RCC 7860 (cell line): ENCODE measurements at places on chromosomes 1 and 21.

GRCh38 chr1:70034403-70034802, 171.0 kb downstream of the LRRC40 start:
- DNase-seq: peak; percentile 34

GRCh38 chr1:82090104-82090503, 289.4 kb downstream of the ADGRL2 start:
- no peak for DNase-seq

DNA sequence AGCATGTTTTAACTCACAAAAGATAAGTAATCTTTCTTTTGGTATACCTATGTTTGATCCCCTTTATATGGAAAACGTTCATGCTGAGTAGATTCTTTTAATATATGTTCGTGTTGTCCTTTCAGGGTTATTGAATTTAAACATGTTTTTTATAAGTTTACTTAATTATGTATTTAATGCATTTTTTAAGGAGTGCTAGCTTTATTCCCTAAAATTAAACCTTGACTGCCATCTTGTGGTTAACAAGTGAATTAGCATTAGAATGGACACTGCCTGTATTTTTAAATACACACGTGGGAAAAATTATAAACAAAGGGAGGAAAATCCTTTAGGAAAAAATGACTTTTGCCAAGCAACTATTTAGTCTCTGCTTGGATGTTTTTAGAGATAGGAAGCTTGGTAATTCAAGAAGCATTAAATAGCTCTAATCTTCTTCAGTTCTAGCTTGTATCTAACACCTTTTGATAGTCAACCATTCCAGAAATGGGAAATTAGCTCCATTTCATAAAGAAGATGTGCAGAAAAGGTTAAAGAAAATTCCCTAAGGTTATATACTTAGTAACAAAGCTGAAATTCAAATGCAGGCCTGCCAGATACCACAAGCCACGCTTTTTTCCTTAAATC, 43.0 kb downstream of the UBE2U start:
- peak; percentile 71 for DNase-seq

DNA sequence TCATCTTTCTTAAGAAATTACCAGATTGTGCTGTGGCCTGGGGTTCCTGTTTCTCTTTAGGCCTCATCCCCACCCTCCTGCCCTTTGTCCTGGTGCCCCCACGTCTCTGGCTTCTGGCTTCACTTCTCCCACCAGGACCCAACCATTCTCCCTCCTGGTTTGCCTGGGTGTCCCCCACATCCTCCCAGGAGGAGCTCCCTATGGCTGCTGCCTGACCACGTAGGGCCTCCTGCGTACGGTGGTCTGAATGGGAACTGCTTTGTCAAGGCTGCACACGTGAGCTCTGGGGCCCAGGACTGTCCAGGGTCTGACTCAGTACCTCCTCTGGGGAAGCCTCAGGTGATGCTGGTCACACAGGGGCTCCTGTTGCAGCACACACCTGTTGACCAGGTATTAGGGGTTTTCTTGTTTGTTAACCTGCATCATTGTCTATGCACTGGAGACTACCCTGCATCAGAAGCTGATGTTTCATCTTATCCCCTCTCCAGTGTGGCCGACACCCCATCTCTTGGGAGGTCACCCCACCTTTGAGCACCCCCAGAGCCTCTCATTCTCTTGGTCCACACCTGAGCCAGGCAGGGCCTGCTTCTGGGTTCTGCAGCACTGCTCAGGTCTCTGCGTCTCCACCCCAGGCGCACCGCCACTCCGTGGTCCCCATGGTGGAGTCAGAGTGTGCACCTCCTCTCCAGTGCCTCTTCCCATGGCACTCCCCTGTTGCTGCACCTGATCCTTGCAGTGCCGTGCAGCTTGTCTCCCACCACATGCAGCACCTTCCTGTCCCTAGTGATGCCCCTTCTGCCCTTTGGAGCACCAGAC, 65.8 kb downstream of the S100B start:
- no peak for DNase-seq

DNA sequence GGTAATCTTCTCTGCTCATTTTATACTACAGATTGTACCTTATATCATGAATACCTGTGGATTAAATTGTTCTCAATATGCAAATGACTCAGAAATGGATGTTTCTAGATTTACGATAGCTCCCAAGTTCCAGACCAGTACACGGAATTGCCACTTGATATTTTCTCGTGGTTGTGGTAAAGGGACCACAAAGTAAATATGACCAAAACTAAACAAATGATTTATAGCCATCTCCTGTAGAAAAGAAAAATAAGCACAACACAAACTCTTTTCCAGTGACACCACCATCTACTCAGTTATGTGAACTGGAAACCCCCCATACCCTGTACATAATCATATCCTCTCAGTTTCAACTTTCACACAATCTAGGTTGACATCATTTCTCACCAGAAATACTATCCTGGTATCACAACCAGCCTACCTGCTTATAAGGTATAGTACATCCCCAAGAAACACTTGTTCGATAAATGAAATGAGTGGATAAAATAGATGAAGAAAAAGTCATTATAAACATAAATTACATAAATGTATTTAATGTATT, 172.3 kb downstream of the ADGRL4 start:
- DNase-seq: peak; percentile 51

DNA sequence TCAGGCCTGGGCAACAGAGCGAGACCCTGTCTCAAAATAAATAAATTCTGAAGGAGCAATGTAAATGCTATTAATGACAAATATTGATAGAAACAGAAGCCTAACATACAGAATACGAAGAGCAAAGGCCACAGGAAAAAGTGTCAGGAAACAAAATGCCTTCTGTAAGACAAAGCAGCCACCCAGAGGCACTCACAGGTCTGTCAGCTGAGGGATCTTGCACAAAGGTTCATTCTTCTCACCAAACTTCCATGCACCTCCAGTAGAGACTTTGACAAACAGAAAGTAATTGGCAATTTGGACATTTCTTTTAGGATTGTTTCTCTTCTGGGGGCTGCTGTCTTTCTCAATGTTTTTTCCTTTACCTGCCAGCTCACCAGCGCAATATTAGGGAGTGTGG, 1.2 kb upstream of the ALDH9A1 start:
- no peak for DNase-seq

- no peak for DNase-seq
Observed at GRCh38 chr1:176466514-176466913, 3.5 kb downstream of the PAPPA2 start.

GRCh38 chr21:33684068-33684467, 41.8 kb downstream of the ITSN1 start:
- DNase-seq: no peak

- no peak for DNase-seq
Observed at GRCh38 chr1:66312271-66312990, 221.5 kb upstream of the SGIP1 start.

DNA sequence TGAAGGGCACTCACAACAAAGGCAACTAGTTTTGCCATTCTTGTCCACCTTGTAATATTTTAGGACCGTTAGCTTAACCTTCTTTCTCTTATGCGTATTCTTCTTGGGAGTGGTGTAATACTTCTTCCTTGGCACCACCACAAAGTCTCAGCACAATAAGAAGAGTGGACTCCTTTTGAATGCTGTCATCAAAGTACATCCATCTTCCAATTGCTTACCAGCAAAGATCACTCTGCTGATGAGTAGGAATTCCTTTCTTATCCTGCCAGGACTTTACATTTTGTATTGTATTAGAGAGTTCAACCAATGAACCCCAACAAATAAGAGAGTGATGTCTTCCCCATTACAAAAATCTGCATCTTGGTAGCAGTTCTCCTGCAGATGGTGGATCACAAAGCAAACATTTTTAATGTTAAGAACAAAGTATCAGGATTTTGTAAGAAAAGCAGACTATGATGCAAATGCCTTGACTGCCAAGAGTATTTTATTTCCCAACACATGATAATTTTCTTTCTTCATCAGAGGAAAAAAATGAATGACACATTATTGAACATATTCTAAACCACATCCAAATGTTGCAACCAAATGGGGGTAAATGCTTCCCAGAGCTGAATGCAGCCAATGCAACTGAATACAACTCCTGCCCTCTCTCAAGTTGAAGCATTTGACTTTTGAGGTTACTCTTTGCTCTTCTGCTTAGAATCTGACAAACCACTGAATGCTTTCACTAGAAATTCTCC, 5.1 kb upstream of the ARNT start:
- no peak for DNase-seq

GRCh38 chr1:203153051-203153988, 22.3 kb downstream of the MYBPH start:
- peak; percentile 75 for DNase-seq

DNA sequence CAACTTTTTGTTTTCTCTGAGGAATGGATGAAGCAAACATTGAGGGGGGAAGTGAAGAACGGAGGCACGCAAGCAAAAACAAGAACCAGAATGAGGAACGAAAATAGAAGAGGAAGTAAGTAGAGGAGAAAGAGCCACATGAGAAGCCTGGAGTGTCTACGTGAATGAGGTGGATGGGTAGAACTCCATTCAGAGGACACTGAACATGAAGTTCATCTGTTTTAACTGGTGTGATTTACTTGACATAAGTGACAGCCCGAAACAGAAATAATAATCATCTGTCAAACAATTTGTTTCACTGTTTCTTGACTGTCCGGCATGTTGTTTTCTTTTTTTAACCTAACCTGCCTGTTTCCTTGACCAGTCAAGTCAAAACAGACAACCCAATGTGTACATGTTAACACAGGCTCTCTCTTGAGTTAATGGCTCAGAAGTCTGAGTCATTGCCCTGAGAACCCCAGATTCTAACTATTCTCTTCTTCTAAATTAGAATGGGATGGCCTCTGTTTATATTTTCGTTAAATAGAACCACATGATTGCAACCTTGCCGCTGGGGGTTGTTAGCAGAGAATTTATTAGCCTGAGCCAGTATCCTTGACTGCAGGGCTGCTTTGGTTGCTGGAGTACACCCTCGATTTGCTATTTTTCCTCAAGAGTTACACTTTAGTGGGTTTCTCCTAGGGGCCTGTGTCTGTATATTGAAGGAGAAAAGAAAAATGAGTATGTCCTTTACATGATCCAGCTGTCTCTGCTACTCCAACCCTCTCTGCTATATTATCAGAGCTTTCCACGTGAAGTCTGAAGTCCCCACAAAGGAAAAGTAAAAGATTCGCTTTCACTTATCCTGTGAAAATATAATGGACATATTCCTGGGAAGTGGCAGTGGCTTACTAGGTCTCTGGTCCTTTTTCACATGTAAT, 151.7 kb downstream of the ZC3H11B start:
- DNase-seq: no peak

DNA sequence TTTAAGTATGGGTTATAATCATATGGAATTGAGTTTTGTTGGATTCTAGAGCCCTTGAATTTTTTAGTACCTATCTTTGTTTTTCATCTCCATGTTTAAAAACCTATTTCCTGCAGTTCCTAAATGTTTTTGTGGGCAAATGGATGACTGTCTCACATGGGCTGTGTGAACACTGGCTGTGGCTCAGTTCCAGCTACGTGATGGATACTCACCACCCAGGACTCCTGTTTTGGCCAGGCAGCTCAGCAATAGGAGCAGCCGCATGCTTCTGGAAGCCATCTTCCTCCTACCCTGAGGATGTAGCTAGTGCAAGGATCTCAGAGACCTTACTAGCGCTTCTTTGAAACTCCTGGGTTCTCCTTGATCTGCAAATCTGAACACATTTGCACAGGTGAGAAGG, 2.8 kb downstream of the REG4 start:
- no peak for DNase-seq

DNA sequence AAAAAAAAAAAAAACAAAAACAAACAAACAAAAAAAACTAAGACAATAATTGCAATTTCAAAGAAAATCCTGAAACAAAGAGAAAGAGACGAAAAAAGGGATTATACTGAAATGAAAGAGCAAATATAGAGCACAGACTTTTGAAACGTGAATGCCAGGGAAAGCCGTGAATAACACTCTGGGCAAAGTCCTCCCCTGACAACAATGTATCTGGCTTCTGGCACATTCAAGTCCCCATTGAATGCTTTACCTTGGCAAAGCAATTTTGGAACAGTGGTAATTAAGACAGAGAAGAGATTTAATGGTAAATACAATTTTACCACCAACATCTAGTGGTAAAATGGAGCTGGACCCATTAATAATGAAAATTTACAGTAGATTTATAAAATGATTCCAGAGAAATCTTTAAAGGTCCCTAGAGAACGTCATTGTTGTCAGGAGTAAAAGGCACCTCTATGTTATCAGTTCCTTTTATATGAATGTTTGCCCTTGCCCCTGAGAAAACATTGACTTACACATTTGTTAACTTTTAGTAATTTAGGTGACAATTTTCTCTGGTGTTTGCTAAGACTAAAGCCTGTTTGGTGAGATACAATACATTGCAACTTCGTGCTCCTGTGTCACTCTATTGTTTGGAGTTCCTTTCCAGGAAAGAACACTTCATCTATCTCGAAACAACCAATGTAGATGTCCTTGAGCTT, 89.7 kb downstream of the GREM2 start:
- DNase-seq: no peak

DNA sequence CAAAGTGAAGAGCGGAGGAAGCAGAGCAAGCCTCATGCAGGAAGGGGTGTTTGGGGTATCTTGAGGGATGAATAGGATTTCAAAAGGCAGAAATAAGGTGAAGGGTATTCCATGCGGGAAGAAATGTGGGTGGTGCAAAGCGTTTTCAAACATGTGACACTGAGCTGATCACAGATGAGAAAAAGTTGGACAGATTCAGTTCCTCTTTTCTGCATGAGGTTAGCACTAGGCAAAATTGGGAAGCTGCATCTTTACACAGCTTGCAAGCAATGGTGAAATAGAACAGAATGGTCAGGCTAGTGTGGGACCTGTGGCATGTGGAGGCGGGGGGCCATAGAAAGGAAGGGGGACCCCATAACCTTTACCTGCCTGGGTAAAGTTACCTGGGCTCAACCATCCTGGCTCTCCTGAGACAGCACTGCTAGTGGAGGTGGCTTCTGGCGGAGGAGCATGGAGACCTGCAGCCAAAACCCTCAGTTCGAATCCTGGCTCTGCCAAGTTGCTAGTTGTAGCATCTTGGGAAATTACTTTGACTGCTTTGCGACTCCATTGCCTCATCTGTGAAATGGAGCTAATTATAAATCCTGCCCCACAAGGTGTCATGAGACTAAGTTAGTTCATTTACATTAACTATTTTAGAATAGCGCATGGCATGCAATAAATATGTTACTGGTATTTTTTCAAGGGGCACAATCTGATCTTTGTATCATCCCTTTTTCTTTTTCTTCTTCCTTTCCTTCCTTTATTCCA, 16.4 kb downstream of the KCNA10 start:
- no peak for DNase-seq

GRCh38 chr1:44312399-44313196, 42.5 kb downstream of the ERI3 start:
- DNase-seq: no peak

DNA sequence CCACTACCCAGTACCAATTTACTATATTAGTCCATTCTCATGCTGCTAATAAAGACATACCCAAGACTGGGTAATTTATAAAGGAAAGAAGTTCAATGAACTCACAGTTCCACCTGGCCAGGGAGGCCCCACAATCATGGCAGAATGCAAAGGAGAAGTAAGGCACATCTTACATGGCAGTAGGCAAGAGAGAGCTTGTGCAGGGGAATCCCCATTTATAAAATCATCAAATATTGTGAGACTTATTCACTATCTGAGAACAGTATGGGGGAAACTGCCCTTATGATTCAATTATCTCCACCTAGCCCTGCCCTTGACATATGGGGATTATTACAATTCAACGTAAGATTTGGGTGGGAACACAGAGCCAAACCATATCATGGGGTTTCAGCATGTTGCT, 6.4 kb downstream of the CD58 start:
- no peak for DNase-seq

GRCh38 chr1:230393722-230394121, 32.4 kb downstream of the PGBD5 start:
- no peak for DNase-seq
